ENCODE measurements at places on chromosomes 12 and 14.

- no peak for DNase-seq
Measured at GRCh38 chr14:20618271-20618749, 23.2 kb downstream of the OR6S1 start.

- no peak for DNase-seq
Measured at GRCh38 chr12:47935184-47935583, 28.2 kb upstream of the TMEM106C start.

- no peak for DNase-seq
Measured at GRCh38 chr12:62714774-62715721, 219.9 kb downstream of the PPM1H start.

DNA sequence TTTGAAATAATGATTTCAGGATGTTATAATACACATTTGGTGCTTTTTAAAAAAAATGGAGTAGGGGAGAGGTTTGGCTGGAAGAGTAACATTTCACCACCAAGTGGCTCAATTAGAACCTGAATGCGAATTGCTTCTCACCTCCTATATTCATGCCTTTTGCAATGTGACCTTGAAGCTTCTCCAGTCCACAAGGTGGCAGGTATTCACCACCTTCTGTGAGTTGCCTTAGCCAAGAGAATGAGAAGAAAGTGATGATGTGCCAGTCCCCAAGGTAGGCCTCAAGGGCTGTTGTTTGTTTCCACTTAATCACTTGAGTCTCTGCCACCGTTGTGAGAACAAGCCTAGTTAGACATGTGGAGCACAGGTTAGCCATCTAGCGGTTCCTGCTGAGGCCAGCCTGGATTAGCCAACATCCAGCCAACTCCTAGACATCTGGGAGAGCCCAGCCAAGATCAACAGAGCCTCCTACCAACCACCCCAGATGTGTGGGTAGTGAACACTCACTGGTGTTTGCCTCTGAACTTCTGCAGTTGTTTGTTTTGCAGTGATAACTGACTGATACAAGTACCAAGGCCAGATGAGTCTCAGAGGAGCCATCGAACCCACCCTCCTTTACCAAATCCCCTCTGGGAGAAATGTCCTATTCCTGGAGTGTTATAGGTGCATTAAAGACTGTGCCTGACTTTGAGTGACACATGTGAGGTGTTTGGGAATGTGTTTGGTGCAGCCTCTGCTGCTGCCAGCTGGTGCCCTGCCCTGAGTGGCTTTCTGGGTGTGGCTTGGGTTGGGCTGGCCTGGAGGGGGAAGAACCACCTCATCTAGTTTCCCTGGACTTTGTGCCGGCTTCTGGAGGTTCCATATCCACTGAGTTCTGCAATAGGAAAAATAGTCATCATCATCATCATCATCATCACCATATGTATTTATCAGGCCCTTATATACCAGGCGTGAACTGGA lies 132.5 kb upstream of the RFLNA start:
- no peak for DNase-seq

DNA sequence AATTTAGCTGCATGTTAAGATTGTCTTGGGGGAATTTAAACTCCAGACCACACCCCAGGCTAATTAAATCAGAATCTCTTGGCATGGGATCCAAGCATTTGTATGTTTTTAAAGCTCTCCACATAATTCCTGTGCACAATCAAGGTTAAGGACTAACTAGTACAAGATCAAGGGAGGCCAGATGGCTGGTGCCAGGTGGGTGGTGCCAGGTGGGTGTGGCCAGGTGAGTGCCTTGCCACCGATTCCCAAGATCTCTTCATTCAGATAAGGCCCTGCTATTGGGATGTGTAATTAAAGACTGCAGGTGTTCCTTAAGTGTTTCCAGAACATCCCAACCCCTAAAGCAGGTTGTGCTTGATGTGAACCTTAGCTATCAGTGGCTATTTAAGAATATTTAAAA lies 75.1 kb downstream of the NRXN3 start:
- no peak for DNase-seq

- no peak for DNase-seq
Measured at GRCh38 chr14:71362282-71362681, 455.0 kb downstream of the PCNX1 start.

GRCh38 chr14:67426161-67426560 lies 14.2 kb upstream of the PLEK2 start:
- no peak for DNase-seq

DNA sequence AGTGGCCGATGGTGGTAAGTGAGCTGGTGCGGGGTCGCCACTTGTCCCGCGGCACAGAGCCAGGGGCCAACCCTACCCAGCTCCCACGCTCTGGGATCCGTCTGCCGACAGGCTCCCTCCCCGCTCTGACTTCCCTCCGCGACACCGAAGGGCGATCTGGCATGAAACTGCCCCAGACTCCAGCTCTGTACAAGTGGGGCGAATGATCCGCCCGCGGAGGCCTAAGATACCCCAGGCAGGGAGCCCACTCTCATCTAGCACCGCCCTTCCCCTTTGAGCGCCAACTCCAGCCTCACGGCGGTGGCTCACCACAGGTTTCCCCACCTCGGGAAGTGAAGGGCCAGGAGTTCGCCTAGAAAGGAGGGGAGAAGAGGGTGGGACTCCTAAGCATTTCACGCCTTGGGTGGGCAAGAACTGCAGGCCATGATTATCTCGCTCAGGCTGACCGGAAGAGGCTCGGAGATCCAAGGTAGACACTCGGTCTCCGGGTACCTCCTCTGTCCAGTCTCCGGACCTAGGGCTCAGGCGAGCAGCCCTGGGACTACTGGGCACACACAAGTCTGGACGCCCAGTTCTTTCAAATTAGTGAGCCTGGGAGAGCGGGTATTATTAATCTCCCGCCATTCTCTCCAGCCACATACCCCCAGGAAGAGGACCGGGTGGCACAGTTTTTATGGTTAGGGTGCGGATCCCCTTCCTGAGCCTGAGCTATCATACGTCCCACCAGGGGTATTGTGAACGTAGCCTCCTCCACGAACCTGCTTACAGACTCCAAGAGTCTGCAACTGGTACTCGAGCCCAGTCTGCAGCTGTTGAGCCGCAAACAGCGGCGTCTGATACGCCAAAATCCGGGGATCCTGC lies 849 bp downstream of the WNT1 start:
- DNase-seq, result no peak

DNA sequence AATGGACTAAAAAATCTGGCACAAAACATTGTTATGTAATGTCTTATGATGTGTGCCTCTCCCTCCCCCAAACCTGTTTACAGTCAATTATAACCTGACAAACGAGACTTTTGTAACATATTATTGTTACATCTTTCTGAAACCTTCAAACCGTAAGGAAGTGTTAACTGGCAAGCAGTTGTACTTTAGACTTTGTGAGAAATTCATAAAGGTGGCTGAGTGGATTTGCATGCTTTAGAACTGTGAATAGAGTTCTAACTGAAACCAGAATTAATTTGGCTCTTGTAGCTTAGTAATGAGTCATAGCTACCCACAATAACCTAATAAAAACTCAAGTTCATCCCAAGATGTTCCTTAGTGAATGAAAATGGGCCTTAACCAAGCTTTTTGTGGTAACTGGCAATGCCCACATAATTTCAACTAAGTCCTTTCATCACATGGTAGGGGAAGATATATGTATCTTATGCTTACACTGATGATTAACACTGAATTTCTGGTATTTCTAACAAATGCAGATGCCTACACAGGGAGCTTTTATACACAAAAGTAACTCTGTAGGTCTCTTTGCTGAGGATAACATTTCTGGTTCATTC lies 29.7 kb downstream of the RAD9B start:
- DNase-seq, result no peak

DNA sequence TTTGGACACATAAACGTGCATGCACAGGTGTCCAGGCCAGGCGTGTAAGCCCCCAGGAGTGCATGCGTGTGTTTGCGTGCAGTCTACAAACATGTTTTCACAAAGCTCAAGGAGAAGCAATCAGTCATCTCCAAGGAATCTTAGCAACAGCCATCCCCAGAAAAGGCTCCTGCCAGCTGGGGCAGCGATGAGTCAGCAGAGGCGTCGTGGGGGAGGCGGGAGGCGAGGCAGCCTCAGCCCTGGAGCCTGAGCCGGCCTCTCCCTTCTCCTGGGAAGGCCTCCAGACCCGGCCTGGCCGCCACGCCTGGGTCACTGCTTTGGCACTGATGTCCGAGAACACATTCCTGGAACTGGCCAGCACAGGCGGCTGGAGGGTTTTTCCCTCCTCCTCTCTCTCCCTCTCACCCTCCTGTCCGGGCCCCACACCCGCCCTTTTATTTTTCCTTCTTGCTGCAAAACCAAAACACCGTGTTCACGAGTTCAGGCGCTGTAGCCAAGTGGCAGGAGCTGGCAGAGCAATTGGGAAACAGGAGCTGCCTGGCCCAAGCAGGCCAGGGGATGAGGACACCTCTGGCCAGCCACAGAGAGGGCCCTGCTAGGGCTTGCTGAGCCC lies 92.7 kb downstream of the LRRC74A start:
- no peak for DNase-seq

DNA sequence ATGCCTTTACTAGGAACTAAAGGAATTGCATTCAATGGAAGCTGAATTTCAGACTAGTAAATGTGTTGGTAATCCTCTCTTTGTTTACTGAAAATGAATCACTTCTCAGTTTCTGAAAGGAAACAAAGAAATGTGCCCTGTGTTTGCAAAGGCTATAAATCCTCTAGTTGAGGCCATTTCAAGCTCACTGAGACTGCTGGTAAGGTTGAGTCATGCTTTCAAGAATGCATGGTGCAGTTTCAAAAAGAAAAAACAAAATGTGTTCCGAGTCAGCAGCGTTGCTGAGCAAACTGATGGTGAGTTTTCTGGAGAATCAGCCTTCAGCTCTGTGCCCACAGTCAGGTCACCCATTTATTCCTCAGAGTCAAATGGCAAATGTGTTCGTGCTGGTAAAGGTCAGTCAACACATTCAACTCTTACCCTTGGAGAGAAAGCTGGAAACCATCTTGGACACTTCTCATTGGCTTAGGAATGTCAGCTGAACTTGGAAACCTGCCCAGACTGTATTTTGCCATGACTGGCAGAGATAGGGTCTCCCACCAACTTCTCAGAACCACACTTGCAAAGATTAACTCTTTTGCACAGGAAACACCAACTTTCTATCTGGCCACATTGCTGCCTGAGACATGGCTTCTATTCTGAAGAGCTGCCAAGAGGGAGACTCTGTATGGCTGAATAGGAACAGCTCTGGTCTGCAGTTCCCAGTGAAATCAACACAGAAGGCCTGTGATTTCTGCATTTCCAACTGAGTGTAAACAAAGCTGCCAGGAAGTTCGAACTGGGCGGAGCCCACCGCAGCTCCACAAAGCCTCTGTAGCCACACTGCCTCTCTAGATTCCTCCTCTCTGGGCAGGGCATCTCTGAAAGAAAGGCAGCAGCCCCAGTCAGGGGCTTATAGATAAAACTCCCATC lies 484.4 kb downstream of the ATP23 start:
- DNase-seq, result no peak

DNA sequence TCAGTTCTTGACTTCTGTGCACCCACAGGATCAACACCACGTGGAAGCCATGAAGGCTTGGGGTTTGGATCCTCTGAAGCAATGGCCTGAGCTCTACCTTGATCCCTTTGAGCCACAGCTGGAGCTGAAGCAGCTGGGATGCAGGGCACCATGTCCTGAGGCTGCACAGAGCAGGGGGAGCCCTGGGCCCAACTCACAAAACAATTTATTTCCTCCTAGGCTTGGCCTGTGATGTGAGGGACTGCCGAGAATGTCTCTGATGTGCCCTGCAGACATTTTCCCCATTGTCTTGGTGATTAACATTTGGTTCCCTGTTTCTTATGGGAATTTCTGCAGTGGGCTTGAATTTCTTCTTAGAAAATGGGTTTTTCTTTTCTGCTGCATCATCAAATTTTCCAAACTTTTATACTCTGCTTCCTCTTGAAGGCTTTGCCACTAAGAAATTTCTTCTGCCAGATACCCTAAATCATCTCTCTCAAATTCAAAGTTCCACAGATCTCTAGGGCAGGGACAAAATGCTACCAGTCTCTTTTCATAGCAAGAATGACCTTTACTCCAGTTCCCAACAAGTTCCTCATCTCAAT lies 288.2 kb downstream of the CCDC59 start:
- DNase-seq, result no peak

DNA sequence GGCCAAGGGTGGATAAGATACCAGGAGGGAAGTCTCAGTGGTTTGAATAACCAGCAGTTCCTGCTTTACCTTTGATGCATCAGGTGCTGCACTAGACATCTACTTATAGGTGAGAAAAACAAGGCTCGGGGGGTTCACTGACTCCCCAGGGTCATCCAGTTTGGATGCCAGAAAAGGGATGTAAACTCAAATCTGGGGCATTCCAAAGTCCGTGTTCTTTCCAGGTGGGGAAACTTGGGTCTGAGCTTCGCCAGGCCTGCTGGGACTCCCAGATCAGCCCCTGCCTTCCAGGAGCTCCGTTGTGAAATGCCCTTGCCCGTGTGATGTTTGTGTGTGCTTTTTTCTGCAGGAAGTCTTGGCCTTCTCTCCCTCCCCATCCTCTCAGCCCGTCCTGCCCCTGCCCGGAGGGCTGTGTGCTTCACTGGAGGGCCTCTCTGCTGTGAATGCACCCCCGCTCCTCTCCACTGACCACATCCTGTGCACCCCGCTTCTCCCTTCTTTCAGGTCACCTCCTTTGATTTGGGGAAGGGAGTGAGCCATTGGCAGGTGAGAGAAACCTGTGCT lies 42.1 kb downstream of the TSPAN9 start:
- DNase-seq, result no peak

GRCh38 chr14:97930166-97930565 lies 1133.0 kb downstream of the VRK1 start:
- no peak for DNase-seq

- peak; percentile 42 for DNase-seq
Measured at GRCh38 chr12:132449565-132450417, 40.2 kb upstream of the FBRSL1 start.

DNA sequence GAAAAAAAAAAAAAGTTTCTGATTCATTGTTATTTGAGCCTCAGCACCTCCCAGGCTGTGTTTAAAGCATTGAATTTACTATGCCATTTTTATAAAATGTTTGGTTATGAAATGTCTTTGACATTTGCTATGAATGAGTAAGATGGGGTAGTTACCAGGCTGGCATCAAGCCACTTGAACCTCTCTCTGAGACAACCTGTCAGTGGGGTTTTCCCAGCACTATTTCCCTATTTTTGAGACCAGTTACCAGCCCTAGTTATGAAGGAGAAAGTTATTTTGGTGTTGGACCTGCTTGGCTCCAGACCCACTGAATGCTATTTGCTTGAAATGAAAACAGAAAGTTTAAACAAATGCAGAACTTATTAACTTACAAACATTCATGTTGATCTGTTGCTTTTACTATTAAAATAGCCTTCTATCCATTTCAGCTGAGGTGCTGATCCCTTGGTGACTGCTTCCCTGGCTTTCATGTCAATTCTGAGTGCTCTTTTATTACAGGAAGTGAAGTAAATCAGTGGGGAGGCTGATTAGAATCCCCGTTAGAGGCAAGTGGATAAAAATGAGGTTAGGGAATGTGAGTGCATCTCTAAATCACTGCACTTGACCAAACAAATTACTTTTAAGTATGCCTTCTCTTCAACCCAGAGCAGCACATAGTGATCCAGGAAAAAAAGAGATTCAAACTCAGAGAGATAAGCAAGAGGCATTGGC lies 37.8 kb downstream of the LLPH start:
- no peak for DNase-seq

DNA sequence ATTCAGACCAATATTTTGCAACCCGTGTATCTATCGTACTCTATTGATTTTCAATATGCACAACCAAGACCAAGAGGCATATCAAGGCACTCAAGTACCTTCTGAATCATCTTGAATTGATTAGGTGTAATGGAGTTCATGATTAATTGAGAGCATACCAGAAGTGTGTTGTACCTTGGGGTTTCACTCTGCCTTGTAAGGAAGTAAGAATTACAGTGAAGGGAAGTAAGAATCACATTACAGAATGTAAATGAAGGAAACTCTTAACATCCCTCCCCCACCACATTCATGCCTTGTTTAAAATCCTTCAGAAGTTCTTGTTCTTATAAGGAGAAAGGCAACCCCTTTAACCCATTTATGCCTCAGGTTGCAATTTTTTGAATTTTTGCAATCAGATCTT lies 5.4 kb upstream of the MGAT4C start:
- no peak for DNase-seq

All from activated gamma-delta T cell treated with Interleukin-2 at 50 U/mL for 16 hours (primary cell).